Cortex of kidney (tissue), 1 donor: ENCODE measurements at places on chromosomes 6 and 20.

DNA sequence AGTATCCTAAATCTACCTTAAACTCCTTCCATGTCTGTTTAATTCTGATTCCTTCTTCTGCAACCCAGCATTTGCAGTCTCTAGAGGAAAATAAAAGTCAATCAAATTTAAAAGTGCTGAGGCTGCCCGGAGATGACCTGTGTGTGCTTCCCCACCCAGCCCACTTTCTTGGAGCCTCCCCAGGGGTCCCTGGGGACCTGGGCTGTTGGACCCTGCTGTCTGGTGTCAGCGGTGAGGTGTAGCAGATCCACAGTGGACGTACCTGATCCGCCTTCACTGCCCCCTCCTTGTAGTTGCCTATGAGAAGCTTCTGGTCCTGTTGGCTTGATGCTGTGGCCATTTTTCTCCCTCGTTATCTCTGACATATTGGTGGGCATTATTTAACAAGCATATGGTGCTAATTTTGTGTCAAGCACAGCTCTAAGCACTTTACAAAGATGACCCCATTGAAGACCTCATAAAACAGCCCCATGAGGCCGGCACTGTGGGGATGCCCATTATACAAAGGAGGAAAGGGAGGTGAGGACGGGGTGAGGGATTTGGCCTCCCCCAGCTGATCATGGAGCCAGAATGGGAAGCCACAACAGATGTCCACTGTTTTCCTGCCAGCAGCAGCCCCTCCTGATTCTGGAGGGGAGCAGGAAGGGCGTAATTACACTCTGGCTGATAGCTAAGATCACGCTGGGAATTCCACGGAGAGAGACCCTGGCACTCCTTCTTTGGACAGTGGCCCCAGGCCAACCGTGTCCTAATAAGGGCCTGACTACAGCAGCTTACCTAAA is 628.2 kb downstream of the CDH26 start:
- no peak for DNase-seq

DNA sequence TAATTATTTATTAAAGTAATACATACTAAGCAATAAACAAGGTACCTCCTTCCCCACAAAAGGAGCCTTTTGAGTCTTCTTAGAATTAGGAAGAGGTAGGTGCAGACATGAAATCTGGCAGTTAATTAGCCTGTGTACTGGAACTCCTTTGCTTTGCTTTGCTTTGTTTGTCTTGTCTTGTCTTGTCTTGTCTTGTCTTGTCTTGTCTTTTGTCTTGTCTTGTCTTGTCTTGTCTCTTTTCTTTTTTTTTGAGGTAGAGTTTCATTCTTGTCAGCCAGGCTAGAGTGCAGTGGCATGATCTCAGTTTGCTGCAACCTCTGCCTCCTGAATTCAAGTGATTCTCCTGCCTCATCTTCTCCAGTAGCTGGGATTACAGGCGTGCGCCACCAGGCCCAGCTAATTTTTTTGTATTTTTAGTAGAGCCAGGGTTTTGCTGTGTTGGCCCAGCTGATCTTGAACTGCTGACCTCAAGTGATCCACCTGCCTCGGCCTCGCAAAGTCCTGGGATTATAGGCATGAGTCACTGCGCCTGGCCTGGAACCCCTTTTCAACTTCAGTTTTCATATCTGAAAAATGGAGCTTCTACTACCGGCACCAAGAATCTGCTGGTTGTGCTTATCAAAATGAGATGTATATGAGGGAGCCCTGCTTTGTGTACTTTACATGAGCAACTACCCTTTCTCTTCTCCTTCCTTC is 301.2 kb downstream of the CDKAL1 start:
- no peak for DNase-seq

GRCh38 chr6:44655412-44656342 is 268.2 kb downstream of the CDC5L start:
- DNase-seq = no peak

DNA sequence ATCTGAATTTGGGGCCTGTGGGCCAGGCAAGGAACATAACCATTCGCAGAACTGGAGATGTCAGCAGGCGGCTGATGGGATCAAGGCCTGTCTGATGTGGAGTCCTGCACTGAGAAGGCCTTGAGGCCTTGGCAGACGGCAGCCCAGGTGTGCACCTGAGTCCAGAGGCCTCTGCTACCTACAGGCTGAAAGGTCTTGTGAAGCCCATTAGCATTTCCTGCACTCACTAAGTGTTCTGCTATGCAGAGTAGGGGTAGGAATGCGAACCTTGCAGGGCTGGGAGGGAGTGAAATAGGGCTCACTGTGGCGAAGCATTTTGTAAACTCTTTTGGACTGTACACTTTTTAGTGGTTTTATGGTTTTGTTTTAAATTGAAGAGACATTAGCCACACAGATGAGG is 48.3 kb upstream of the RNF24 start:
- DNase-seq = no peak

GRCh38 chr20:64216036-64216435 is 39.5 kb upstream of the PCMTD2 start:
- no peak for DNase-seq

DNA sequence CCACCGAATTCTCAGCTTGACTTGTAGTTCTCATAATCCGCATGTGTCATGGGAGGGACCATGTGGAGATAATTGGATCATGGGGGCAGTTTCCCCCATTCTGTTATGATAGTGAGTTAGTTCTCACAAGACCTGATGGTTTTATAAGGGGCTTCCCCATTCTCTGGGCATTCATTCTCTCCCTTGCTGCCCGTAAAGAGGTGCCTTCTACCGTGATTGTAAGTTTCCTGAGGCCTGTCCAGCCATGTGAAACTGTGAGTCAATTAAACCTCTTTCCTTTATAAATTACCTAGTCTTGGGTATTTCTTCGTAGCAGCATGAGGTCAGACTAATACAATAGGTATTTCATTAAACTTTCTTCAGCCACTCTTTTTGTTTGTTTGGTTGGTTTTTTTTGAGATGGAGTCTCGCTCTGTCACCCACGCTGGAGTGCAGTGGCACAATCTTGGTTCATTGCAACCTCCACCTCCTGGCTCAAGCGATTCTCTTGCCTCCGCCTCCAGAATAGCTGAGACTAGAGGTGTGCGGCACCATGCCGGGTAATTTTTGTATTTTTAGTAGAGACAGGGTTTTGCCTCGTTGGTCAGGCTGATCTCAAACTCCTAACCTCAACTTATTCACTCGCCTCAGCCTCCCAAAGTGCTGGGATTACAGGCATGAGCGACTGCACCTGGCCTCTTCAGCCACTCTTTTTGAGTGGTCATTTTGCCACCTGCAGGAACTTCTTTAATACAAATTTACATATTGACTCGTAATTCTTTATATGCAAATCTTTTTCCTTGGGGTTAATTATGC is 36.3 kb downstream of the GSTA2 start:
- DNase-seq = no peak
